ENCODE measurements at places on chromosomes 2 and 18.

DNA sequence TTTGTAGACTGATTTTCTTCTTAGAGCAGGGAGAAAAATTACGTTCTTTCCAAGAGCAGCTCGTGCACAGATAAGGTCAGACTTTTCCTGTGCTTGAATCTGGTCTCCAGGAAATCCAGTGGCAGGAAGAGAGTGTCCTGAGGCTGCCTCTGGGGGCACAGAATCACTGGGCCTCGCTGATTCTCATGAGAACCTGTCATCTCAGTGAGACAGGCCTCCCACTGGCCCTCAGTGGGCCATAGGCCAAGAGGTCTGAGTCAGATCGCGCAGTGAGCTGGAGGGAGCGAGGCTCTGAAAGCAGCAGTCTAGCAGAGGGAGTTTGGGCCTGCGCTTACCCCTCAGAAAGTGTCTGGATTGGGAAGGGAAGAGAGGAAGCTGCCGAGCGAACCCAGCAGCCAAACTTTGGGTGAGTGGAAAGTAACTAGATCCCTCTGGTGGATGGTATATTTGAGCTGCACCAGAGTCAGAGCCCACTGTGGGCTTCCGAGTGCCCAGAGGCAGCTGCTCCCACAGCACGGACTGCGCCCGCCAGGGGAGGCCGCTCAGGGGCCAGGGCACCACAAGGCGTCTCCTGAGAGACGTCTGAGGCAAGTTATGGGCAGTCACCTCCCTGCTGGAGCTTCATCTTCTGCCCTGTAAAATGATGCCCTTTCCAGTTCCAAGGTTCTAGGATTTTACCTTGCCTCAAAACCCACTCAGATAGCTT is 8.2 kb downstream of the GDF7 start:
- no peak for DNase-seq

DNA sequence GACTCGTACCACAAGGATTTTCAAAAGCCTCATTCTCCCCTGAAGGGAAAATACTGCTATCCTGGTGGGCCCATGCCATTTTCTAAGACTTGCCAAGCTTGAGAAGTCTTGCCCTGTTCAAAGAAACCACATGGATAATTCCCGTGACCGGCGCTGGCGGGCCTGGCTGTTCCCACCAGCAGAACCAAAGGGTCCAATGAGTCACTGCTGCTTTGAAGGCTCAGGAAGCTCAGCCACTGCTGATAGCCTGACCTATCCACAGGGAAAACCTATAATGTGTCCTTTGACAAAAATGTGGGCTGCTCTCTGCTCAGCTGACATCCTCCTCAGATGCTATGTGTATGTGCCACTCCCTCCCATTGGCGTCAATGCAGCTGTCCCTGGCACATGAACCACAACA is 137.9 kb upstream of the RAB12 start:
- no peak for DNase-seq

DNA sequence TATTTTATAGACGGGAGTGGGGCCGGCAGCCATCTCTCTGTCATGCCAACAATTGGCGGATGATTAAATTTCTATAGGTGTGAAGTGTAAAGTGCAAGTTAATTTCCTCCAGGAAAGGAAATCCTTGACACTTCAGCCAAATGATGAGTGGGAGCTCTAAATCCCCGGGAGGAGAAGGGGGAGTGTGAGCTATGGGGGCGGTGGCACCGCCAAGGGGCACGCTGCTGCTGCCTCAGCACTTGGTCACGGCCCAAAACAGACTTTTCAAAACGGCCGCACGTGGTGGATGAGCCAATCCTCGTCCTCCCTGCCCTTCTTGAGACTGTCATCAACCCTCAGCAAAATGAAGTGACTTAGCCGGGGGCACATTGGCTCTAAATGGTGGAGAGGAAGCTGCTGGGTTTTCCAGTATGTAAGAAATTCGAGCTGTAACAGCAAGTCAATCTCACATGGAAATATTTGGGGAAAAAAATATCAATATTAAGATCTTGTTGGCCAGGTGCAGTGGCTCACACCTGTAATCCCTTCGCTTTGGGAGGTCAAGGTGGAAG is 200.8 kb downstream of the TFCP2L1 start:
- no peak for DNase-seq

DNA sequence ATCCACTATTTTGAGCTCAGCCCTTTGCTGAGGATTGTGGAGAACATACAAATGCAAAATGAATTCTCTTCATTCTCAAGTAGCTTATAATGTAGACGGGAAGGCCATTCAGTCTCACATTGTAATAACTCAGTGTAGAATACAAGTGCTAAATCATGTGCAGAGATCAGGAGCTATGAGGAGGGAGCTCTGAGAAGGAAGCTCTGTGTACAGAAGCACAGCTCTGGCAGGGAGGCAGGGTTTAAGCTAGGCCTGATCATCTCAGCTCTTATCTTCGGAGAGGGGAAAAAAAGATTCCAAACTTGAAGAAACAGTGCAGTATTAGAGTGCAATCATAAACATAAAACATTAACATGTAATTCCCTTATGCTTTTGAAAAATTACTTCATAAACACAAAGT is 291.1 kb upstream of the SKOR2 start:
- no peak for DNase-seq

DNA sequence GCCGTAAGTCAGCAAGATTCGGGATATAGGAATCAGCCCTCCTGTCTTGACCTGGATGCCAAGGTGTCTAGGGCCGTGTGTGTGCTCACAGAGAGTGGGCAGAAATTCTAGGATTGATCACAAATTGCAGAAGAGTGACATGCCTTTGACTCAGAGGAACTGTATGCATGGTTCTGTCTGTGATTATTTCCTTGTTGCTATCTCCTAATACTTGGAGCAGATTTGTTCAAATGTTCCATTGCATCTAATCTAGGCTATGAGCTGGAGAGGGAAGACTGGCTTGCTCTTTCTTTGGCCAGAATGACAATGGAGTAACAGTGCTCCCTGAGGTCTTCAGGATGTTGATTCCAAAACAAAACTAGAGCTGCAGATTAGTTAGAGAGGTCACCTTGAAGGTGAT is 115.0 kb downstream of the EN1 start:
- no peak for DNase-seq

GRCh38 chr18:22340331-22340730 is 77.4 kb downstream of the CTAGE1 start:
- DNase-seq: no peak

DNA sequence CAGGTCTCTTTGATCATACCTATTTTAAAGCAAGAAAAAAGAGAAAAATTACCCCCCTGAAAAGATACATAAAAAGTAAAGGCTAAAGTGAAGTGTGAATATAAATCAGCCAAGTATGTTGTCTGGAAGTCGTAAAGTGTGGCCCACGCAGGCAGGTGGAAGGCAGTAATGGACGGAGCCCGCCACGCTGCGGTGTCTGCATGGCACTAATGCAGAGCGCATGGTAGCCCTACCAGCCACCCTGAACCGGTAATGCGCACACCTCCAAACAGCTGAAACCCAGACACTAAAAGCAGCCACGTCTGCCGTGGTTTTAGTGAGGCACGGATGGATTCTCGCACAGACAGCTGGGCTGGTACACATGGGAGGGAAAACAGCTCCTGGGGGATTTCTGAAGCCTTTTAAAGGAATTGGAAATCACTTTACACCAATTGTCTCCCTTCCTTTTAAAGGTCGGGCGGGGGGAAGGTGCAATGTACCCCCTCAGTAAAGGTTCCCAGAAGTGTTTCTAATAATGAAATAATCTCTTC is 615.2 kb downstream of the CNTNAP5 start:
- DNase-seq: no peak

DNA sequence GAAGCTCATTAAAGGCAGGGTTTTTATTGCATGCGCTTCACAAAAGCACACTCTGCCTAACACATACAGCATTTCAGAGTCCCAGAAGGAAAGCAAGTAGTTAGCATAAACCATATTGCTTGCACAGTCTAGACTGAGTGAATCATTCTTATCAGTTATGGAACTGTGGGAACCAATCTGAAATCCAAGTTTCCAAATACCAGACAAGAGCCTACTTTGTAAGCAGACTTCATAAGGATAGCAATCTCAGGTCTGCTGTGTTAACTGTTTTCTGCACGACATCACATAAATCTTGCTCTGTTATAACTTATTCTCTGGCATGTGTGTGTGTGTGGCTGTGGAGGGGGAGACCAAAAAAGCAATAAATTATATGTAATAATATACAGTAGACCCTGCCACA is 608.1 kb upstream of the REG3G start:
- no peak for DNase-seq

DNA sequence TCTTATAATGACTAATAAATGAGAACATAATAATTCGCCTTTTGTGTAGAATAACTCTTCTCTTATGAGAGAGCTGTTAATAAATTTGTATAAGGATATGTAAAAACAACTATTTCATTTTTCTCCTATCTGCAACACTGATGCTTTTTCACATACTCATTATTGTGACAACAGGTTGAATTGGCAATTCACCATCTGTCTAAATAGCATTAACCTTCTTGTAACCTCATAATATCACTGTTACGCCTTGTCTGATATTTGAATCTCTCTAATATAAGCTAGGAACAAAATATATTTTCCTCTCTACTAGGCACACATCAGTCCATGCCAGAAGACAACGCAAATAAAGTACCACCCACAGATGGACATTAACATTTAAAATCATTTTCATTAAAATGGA is 938.9 kb downstream of the CPS1 start:
- DNase-seq: no peak

DNA sequence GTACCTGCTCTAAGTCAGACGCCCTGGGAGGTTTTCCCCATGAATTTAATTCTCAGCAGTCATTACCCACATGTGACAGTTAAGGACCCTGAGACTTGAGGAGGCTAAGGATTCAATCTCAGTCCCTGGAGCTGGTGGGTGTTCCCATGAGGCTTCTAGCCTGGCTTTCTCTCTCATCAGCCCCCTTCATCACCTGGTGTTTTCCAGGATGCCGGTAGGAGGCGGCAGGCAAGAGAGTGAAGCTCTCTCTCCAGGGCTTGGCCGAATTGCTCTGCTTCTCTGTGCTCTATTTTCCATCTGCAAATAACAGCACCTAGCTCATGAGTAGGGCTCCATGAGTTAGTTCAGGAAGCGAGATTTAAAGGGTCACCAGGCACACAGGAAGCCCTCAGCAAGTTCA is 241.9 kb downstream of the PTPRM start:
- no peak for DNase-seq

DNA sequence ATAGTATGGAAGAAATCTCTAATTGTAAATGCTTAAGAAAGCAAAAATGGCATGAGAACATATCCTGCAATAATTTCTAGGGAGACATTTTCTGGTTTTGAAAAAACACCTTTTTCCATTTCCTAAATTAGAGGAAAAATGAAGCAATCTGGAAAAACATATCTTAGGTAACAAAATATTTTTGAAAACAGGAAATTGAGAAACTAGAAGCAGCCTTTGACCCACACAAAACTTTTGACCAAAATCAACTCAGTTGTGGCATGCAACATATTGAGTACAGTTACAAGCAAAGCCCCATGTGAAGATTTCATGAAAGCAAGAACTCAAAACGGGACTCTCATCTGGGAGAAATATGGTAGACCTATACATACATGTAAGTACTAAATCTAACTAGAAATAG is 28.6 kb upstream of the CHAC2 start:
- no peak for DNase-seq

DNA sequence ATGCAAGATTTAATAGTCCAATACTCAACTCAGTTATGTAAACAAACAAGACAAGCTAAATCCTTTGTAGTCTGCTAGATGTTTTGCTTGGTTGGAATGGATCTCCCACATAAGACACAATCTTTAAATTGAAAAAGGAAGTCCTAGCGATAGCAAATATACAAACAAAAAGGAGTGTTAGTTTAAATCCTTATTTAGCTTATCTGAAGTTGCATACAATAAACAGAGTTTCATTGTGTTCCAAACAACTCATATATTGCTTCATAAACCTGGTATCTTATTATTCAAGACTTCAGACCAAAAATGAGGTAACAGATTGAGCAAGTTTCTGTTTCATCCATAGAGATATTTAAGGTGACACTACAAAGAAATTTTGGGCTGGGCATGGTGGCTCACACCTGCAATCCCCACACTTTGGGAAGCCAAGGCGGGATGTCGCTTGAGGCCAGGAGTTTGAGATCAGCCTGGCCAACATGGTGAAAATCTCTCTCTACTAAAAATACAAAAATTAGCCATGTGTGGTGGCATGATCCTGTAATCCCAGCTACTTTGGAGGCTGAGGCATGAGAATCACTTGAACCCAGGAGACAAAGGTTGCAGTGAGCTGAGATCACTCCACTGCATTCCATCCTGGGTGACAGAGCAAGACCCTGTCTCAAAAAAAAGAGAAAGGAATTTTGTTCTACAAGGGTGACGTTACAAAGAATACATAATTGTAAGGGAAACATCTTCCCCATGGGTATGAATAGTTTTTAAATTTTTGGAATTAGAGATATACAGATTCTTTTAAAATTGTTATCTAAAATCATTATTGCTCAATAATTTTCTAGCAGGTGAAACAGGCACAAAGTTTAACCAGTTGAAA is 150.5 kb upstream of the L3MBTL4 start:
- no peak for DNase-seq

GRCh38 chr2:176592216-176592615 is 323.0 kb downstream of the MTX2 start:
- DNase-seq: no peak

GRCh38 chr2:236632295-236633218 is 62.9 kb downstream of the ACKR3 start:
- DNase-seq: no peak

DNA sequence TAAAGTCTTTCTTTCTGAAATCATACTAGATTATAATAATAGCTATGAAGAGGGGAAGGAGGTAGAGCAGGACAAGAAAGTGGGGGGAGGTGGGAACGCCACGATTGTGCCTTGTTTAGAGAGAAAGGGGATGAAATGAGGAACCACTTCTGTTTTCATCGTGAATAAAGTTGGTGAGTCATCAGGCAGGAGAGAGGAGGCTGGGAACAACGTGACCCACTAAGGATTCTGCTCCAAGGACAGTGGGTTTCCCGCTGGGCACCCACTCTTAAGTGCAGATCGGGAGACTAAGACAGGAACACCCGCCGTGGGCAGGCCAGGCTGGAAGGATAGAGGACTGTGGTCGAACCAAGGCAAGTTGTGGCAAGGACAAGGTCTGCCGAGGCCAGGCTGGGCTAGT is 158.2 kb downstream of the L3MBTL4 start:
- no peak for DNase-seq

DNA sequence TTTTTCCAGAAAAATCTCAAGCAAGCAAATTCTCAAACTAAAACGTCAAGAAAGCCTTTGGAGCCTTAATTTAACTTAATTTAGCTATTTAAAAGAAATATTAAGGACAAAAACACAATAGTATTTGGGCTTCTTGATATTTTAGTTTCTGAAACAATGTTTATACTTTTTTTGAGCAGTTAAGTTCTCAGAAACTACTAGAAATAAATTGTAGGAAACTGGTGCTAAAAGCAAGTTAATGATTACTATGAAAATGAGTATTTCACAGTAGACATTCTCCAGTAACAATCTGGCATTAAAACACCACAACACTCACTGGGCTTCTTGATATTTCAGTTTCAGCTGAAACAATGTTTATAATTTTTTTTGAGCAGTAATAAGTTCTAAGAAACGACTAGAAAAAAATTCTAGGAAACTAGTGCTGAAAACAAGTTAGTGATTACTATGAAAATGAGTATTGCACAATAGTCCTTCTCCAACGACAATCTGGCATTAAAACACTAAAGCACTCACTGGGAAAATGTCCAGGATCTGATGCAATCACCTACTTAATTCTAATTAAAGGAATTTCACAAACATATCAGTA is 45.1 kb downstream of the TRAK2 start:
- DNase-seq: no peak

Data from stimulated activated CD8-positive, alpha-beta memory T cell treated with anti-CD3 and anti-CD28 coated beads, Interleukin-7, amount 100 ng/mL, for 48 hours (primary cell).